Liver (tissue), 10 donors: ENCODE measurements at places on chromosomes 2 and 18. TPM values are rescaled to one million over a fixed set of nuclear protein-coding genes. Genes with fewer than 3 reads are reported as not detected.

DNA sequence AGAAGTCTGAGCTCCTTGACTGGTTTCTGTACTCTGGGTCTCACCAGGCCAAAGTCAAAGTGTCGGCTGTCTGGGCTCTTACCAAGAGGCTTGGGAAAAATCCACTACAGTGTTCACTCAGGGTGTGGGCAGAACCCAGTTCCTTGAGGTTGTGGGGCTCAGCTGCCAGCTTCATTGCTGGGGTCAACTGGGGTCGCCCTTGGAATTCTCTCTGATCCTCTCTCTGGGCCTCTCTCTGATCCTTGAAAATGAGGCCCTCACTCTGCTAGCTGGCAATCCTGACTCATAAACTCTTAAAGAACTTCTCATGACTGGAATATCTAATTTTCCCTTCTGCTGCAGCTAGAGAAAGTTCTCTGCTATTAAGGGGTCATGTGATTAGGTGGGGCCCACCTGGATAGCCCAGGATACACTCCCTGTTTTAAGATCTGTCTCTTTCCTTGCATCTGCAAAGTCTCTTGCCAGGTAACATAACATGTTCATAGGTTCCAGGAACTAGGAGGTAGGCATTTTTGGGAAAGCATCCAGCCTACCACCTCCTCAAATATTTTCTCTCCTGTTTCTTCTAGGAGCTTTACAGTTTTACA is 66.3 kb downstream of the SP110 start:
- H3K36me3 ChIP-seq = no peaks in the 10 kb centered on the region
- no peak overlapping the region for H3K27ac ChIP-seq
- no peak overlapping the region for H3K4me3 ChIP-seq
- no peaks in the 10 kb centered on the region for H3K4me1 ChIP-seq

VPS54 gene
- total RNA-seq = 25.1 TPM

DNA sequence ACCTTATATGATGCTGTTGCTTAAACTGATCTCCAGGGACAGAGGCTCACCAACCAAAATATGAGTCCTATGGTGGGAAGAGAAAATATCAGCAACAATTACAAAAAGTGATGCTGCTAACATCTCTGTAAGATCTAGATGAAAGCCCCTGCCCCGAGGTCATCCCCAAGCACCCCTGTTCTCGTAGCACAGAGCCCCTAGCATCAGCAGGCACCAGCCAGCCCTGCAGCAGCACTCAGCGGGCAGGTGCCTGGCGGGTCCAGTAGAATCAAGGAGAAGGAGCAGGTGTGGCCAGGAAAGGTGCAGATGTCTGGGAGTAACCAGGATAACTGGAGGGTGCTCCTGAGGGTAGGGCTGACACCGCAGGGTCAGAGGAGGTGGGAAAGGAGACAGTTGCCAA is 474.2 kb upstream of the MYT1L start:
- no peaks in the 10 kb centered on the region for H3K36me3 ChIP-seq
- H3K4me1 ChIP-seq = no peaks in the 10 kb centered on the region
- no peaks in the 10 kb centered on the region for H3K27me3 ChIP-seq

- DNase-seq = no peak
- H3K27ac ChIP-seq = no peak overlapping the region
- H3K36me3 ChIP-seq = no peaks in the 10 kb centered on the region
- no peak overlapping the region for H3K4me3 ChIP-seq
- H3K4me1 ChIP-seq = no peaks in the 10 kb centered on the region
- H3K27me3 ChIP-seq = no peaks in the 10 kb centered on the region
Measured at GRCh38 chr2:70565039-70565731, 11.6 kb upstream of the TGFA start.

PTRHD1 gene
- 9.9 TPM for total RNA-seq

DNA sequence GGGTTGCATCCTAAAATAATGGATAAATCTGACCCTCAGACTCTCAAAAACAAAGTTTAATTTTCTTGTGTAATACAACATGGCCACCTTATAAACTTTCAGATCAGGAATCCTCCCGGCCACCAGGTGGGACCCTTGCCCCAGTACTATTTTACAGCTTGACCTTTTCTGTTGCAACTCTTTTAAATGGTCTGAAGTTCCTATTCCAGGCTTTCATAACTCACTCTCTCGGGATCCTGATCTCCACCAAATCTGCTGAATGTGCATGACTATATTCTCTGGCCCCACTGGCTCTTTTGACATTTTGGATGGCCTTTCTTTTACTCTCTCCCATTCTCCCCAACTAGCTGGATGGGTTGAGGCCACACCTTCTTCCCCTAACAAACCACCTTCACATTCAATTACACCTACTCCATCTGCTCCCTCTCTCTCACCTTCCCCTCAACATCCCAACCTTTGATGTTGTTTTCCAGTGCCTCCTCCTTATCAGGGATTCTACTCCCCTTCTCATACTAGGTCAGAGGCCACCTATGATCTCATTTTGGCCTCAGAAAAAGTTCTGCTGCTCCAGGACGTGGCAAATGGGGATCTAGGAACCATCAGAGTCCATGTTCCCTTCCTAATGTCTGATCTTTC is 70.8 kb downstream of the SESTD1 start:
- no peak for DNase-seq
- H3K4me1 ChIP-seq = no peaks in the 10 kb centered on the region
- H3K4me3 ChIP-seq = no peak overlapping the region
- H3K27me3 ChIP-seq = no peaks in the 10 kb centered on the region

NEU2 gene
- not detected for total RNA-seq

WDR54 gene
- 1.7 TPM for total RNA-seq

GRCh38 chr18:37107748-37108522 is 279.0 kb downstream of the KIAA1328 start:
- H3K36me3 ChIP-seq = no peaks in the 10 kb centered on the region
- H3K27me3 ChIP-seq = no peaks in the 10 kb centered on the region
- DNase-seq = no peak
- H3K4me1 ChIP-seq = no peaks in the 10 kb centered on the region

SERPINB4 gene
- not detected for total RNA-seq

CAVIN2 gene
- total RNA-seq = 13.3 TPM

HPCAL1 gene
- total RNA-seq = 18.1 TPM

TWIST2 gene
- 0.17 TPM for total RNA-seq
